SHP77 (cell line): ENCODE measurements at places on chromosomes 2 and 18.

DNA sequence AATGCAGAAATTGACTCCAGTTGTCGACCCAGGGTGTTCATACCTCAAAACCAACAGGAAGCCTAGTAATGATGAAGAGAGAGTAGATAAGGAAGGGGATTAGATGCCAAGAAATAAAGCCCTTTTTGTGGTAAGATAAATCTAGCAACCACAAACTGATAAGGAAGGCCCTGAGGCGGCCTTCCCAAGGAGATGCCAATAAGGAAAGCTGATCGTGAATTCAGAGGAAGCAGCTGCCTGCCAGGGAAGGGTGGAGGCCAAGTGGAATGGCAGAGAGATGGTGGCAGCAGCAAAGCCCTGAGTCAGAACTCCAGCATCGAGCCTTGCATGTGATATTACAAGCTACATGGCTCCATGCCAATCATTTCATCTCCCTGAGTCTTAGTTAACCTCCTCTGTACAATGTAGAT, 126.3 kb downstream of the IRS1 start:
- DNase-seq = no peak

DNA sequence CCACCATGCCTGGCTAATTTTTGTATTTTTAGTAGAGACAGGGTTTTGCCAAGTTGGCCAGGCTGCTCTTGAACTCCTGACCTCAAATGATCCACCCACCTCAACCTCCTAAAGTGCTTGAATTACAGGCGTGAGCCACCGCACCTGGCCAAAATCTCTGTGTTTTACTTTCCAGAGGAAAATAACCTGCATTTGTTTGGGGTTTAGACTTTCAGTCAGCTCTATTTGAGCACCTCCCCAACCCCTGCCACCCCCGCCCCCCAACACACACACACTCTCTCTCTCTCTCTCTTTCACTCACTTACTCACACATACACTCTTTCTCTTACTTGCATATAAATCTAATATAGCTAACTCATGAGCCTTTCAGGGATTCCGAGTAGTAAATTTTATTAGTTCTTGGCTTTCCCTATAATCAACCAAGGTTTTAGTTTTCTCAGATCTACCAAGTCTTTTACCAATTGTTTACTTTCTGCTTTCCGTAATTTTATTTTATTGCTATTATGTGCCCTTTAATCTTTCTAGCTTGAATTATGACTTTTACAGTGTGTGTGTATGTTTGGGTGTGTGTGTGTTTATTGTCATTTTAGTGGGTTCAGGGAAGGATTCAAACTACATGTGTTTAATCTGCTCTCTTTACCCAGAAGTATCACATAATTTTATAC, 24.5 kb downstream of the MFSD6 start:
- no peak for DNase-seq

- no peak for DNase-seq
These were observed 258.0 kb downstream of the HDAC4 start for GRCh38 chr2:239142806-239143205.

- no peak for DNase-seq
These were observed 14.2 kb downstream of the FAM110C start for GRCh38 chr2:32068-32467.

GRCh38 chr18:46397174-46397573, 259.8 kb downstream of the LOXHD1 start:
- DNase-seq = no peak

DNA sequence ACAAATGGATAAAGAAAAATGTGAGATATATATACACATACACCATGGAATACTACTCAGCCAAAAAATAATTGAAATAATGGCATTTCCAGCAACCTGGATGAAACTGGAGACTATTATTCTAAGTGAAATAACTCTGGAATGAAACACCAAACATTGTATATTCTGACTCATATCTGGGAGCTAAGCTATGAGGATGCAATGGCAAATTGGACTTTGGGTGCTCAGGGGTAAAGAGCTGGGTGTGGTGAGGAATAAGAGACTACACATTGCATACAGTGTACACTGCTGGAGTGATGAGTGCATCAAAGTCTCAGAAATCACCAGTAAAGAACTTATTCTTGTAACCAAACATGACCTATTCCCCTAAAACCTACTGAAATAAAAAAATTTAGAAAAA, 636.0 kb upstream of the LRATD1 start:
- no peak for DNase-seq

DNA sequence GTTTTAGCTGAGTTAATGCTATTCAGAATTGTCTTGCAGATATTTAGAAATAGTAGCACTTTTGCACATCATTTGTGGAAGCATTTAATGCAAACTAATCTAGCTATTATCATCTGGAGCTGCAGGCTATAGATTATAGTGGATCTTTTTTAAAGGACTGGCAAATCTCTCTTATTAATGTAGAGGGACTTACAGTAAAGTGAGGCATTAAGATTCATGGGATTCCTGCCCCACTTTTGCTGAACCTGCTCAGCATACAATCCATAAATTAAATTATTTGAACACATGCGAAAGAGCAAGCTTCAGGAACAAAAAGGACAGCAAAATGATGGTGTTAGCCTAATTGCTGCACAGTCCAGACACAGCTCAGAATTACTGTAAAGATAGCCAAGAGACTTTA, 477.7 kb downstream of the DCDC2C start:
- DNase-seq = no peak

- DNase-seq = no peak
These were observed 45.4 kb downstream of the RASGRP3 start for GRCh38 chr2:33521791-33522281.

DNA sequence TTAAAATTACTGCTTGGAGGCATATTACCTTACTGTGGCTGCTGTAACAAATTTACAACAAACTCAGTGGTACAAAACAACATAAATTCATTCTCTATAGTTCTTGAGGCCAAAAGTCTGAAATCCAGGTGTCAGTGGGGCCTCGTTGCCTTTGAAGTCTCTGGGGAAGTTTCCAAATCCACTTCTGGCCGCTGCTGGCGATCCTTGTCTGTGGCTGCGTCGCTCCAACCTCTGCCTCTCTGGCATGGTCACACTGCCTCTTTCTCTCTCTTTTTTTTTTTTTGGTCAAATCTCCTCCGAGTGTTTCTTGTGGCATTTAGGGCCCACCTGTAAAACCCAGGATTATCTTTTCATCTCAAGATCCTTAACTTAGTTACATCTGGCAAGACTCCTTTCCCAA, 182.8 kb downstream of the ST6GAL2 start:
- DNase-seq = no peak

GRCh38 chr2:84301717-84302116, 157.4 kb downstream of the SUCLG1 start:
- DNase-seq = no peak

DNA sequence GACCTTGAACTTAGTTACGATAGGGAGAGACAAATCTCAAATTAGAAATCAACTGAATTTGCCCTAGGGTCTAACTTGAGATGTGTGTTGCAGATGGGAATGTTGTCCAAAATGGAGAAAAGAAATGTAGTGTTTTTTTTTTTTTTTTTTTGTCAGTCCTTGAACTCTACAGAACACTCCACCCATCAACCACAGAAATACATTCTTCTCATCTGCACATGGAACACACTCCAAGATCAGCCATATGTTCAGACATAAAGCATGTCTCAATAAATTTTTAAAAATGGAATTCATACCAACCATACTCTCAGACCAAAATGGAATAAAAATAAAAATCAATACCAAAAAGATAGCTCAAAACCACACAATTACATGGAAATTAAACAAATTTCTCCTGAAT, 526.5 kb downstream of the FBXO15 start:
- DNase-seq = no peak

- no peak for DNase-seq
These were observed 35.9 kb downstream of the INPP4A start for GRCh38 chr2:98480598-98480997.

DNA sequence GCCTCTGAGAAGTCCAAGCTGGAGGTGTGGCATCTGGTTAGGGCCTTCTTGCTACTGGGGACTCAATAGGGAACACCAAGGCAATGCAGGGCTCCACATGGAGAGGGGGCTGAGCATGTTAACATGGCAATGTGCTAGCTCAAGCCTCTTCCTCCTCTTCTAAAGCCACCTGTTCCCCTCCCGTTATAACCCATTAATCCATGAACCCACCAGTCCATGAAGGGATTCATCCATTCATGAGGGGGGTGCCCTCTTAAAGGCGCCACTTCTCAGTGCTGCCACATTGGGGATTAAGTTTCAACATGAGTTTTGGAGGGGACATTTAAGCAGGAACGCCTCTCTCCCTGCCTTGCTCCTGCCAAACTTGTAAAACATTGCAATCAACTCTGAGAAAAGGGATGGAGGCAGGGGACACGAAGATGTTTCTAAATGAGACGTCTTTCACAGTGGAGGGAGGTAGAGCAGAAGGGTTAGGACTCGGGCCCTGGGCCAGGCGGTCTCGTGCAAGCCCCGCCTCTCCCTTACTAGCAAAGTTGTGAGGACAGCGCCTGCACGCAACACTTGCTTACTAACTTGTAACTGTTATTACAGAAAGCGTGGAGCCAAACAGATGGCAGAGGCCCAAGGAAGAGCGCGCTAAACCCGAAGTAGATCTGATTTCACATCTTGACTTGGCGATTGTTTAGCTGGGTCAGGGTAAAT, 118.2 kb upstream of the ZNF516 start:
- DNase-seq = no peak

- no peak for DNase-seq
These were observed 13.8 kb upstream of the GIGYF2 start for GRCh38 chr2:232683368-232683767.

DNA sequence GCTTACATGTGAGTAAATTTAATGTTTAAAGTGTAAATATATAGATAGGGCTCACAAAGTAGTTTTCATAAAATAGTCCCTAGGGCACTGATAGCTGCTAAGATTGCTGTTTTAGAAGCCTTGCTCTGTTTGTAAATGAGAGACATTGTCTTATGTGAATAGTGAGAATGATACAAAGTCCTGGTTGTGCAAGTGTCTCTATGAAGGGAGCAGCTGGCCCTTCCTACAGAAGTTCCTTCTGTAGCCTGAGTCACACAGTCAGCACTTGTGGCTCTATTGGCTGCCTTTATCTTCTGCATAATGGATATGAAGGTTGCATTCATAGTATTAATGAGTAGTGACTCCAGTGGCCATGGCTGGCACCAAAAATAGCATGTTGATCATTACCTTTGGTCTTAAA, 279.7 kb downstream of the OSR1 start:
- no peak for DNase-seq

GRCh38 chr2:162230761-162231160, 12.5 kb downstream of the FAP start:
- DNase-seq = no peak

DNA sequence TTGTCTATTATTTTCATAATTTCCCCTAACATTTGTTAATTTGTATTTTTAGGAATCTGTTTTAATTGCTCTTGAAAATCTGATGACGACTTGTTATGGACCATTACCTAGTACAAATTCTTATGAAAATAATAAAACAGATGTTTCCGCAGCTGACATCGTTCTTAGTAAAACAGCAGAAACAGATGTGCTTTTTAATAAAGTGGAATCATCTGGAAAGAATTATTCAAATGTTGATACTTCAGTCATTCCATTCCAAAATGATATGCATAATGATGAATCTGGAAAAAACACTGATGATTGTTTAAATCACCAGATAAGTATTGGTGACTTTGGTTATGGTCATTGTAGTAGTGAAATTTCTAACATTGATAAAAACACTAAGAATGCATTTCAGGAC, 69.9 kb downstream of the PMS1 start:
- no peak for DNase-seq

DNA sequence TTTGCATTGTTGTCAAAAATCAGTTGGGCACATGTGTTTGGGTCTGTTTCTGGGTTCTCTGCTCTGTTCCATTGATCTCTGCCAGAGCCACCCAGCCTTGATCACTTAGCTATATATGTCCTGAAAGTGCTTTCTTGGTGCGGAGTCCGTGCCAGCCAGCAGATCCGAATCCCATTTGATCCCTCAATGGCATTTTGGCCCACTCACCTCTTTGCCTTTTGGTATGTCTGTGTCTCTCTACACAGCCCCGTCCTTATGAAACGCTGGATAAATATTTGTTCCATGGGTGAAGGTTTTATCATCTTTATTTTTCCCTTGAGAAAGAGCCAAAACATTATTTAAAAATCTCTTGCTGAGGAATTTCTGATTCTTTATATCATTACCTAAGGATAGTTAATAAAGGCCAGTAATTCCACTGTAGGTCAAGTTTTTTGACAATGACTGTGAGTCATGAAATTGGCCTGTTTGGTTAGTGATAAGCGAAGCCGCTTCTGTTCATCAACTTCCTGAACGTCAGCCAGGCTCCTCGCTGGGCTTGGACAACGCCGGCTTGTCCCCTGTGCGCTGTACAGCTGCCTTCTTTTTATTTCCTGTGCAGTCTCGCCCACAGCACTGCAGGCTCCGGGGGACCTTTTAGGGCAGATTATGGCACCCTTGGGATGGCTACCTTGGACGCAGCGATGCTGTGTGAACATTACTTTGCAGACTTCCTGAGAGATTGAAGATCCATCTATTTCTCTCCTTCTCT, 24.9 kb downstream of the MTCL1 start:
- DNase-seq = no peak

DNA sequence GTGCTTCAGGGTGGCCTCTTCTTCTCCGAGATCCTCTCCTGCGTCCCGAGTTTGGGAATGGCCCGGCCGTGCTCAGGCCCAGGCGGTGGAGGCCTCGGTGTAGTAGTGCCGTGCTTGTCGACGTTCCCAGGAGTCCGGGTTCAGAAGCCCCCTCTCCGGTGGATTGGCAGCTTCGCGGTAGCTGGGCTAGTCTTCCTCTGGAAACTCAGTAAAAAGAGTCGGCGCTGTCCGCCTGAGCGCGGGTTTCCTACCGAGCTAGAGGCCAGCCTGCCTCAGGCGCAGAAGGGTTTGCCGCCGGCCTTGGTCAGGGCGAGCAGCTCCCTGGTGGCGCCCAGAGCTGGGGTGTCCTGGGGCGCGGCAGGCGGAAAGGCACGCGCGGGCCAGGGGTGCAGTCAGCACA, 3.2 kb downstream of the RALBP1 start:
- no peak for DNase-seq
